ENCODE measurements at places on chromosomes 4 and X.

DNA sequence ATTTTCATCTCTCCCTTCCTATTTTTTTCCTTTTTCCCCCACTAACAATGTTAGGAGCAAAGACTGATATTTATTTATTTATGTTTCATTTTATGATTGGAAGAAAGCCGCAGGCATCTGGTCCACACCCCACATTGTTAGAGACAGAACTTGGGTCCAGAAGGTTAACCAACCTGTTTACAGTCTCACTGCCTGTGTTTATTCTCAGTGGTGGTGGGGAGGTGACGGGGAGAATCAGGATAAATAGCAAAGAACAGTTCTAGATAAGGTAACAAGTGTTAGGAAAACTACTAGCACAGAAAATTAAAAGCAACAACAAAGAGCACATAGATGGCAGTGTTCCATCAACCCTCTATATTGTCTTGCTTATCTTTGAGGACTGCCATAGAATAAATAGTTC lies 301.7 kb upstream of the DIPK2B start:
- no peak for DNase-seq

- peak; percentile 44 for DNase-seq
Observed at GRCh38 chr4:48295116-48295515, 25.5 kb upstream of the TEC start.

DNA sequence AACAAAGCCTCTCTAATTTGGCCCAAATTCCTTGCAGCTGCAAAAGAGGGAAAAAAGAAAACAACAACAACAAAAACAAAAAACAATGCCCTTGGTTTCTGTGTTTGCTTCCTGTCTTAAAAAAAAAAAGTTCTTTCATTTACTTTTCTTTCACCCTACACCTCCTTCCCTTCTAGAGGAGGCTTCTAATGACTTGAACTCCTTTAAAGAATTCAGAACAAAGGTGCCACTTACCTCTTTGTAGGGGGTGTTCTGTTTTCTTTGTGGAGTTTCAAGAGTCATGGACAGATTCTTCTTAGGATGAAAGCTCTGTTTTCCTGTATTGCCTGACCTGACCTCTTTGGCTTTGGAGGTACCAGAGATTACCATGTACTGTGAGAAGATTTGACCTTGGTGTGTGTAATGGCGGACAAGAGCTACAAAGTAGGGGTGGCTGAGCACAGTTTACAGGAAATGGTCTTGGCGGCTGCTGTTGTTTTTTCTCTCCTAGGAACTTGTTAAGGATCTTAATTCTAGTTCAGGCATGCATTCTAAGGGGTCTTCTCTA lies 72.4 kb upstream of the S100G start:
- no peak for DNase-seq

- no peak for DNase-seq
Observed at GRCh38 chrX:15384304-15384703, at the start of gene VEGFD. Gene VEGFD, minus strand, starts transcription at chrX:15384413. Its CDS starts 467 bp downstream, at chrX:15383946.

- peak; percentile 93 for DNase-seq
Observed at GRCh38 chr4:188976644-188977115, 837.4 kb downstream of the TRIML1 start.

GRCh38 chr4:76489686-76490161 lies 54.7 kb downstream of the SHROOM3 start:
- DNase-seq: no peak

- peak; percentile 68 for DNase-seq
Observed at GRCh38 chr4:147096667-147097604, 151.3 kb upstream of the TTC29 start.

DNA sequence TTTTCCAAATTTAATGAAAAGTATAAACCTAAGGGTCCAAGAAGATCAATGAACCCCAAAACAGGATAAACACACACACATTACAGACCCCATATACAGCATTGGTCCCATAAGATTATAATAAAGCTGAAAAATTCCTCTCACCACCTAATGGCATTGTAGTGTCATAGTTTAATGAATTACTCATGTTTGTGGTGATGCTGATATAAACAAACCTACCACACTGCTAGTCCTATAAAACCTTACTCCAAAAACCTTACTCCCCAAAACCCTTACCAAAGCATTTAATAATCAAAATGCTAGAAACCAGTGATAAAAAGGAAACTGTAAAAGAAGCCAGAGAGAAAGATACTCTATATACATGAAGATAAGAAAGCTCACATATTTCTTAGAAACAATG lies 148.1 kb upstream of the SH3RF1 start:
- DNase-seq: no peak

DNA sequence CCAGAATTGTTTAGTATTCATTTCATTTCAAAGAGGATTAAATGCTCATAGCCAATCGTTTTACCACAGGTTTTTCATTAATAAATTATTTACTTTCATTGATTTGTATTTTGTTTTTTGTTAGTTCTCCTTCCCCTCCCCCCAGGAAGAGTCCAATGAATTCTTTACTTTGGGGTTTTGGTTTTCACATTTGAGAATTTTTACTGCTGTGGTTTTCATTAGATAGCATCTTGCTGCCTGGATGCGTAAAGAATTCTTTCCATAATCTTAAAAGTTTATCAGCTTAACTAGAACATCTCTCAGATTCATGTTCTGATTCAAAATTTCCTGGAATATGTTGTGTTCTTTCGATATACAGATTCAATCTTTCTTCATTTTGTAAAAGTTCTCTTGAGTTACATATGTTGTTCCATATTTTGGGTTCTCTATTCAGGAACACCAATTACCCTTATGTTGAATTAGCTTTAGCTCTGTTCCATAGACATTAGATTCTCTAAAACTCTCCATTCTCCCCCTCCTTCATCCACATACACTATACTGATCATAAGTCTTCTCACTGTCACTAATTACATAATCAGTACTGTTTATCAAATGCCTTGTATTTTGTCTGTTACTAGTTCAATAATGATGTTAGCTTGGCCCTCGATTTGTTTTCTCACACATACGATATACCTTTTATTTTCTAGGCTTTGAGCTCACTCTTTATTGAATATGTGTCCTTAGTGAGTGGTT lies 184.4 kb downstream of the CAMK2D start:
- no peak for DNase-seq

GRCh38 chrX:76850851-76851250 lies 423.3 kb downstream of the MAGEE1 start:
- DNase-seq: no peak

DNA sequence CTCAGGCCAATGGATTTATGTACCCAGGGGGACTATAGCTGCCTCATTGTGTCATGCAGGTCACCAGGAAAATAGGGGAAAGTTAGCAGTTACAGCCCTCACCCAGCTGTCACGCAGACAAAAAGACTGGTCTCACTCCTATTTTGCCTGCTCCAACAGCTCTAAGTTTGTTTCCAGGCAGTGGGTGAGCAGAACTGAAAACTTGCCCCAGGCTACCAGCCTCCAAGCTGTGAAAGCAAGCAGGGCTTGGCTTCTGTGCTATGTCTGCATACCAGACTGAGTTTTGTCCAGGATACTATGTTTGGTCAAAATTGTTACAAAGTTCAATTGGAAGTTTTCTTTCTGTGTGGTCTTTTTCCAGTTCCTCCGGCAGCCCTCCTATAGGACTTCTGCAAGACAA lies 628.4 kb downstream of the FAM133A start:
- no peak for DNase-seq

DNA sequence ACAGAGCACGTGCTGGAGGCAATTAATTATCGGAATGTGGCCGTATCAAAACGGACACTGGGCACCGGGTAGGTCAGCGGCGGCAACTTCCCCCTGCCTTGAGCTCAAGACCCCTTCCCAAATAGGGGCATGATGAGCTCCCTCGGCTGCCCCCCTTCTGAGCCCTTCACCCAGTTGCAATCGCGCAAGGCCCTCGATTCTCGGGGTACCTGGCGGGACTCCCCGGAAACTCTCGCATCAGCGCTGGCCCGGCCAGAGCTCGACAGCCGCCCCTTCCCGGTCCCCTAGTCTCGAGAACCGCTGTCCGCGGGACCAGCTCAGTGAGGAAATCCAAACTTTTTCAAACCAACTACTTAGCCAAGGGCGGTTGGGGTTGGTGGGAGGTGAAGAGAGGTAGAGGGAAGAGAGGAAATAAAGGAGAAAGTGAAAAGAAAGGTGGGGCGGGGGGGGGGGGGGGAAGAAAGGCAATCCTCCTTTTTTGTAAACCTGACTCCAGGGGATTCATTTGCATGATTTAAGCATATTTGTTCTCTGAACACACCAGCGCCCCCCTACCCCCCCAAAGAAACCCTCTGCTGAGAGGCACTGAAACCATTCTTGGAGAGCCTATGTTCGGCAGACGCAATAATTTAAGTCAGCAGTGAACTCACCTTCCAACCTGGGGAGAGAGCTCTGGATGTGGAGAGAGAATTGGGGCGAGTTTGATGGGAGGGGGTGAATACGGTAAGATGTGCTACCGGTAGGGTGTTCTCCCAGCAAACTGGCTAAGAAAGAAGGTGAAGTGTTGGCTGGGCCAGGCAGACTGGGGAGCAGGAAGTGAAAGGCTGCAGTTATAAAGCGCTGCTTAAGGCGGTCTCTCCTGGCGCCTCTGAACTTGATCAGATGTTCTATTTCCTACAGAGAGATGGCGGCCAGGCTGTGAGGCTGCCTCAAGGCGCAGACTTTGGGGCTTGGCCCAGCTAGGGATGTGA lies 2.0 kb upstream of the ZIC3 start:
- DNase-seq: no peak

DNA sequence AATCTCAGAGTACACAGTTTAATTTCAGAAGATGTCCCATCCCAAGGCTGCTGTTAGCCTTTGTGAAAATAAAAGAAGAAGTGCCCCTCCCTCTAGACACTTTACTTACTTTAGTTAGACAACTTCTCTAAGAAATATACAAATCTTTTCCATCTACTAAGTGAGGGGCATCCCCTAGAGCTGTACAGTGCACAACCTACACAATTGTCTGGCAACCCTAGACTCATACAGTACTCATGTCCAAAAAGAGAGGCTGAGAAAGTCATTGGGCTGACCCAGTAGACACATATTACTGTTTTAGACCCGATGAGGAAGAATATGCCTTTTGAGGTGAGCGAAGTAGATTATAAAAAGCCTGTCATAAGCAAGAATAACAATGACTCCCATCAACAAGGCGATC lies 297.6 kb downstream of the IDS start:
- no peak for DNase-seq

- no peak for DNase-seq
Observed at GRCh38 chr4:112118742-112119352, 26.4 kb upstream of the FAM241A start.

- DNase-seq: no peak
Observed at GRCh38 chr4:54554339-54554990, 103.3 kb upstream of the KIT start.

All from fibroblast of skin of scalp (primary cell).